ENCODE measurements at places on chromosomes 13 and 19.

- DNase-seq = no peak
Measured at GRCh38 chr13:30442926-30443325, 20.6 kb downstream of the UBE2L5 start.

DNA sequence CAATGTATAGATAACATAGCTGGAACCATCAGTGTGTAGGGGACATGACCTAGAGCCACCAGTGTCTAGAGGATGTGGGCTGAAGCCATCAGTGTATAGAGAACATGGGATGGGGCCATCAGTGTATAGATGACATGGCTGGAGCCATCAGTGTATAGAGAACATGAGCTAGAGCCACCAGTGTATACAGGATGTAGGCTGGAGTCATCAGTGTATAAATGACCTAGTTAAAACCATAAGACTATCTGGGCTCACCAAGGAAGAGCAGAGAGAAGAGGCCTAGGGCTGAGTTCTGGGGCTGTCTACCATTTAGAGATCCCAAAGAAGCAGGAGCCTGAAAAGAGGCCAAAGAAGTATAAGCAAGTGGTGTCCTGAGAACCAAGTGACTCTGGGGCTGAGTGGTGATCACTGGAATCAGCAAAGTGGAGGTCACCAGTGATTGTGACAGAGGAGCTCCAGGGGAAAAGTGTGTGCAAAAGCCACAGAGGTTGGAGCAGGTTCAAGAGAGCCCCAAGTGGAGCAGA, 41.0 kb downstream of the RFX2 start:
- no peak for DNase-seq

GRCh38 chr13:35855531-35856019, 275.6 kb downstream of the DCLK1 start:
- DNase-seq = no peak

- peak; percentile 73 for DNase-seq
Measured at GRCh38 chr13:50909605-50910484, at the start of gene RNASEH2B. Gene RNASEH2B, plus strand, starts transcription at chr13:50909791. Its CDS starts 286 bp downstream, at chr13:50910077.

DNA sequence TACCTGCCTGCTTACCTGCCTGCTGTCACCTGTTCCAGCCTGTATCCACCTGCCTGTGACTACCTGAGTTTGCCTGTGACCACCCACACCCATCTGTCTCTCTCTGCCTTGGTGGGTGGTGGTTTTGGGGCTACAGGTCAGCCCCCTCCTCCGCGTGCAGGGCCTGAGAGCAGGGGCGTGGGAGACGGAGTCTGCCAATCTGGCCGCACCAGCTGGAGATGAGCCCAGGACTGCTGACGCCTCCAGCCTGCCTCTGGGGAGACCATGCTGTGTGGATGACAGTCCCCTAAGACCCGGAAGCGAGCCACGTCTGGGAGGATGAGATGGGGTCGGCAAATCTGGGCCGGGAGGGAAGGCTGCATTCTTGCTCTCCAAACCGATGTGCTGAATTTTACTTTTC, 15.9 kb upstream of the KCTD15 start:
- no peak for DNase-seq

All from activated naive CD4-positive, alpha-beta T cell treated with anti-CD3 and anti-CD28 coated beads, Interleukin-2, amount 50 U/mL, for 16 hours (primary cell).